ENCODE measurements at places on chromosomes 1 and 21.

- no peak for DNase-seq
Measured at GRCh38 chr1:115166531-115167091, 77.3 kb upstream of the TSPAN2 start.

DNA sequence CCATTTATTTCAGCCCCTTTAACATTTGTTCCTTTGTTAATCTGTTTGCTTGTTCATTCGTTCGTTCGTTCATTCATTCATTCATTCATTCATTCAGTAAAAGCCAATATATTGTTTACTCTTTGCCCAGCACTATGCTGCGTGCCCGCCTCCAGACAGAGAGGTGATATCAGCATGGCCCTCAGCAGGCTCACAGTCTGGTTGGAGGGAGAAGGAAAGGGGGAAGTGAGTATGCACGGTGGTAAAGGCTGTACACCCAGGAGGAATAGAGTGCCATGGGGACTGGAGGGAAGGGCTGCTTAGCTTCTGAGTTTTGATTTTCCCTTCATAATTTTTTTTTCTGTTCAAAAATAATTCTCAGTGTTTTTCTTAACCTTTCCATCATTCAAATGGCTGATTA, 144.7 kb downstream of the NOS1AP start:
- no peak for DNase-seq

DNA sequence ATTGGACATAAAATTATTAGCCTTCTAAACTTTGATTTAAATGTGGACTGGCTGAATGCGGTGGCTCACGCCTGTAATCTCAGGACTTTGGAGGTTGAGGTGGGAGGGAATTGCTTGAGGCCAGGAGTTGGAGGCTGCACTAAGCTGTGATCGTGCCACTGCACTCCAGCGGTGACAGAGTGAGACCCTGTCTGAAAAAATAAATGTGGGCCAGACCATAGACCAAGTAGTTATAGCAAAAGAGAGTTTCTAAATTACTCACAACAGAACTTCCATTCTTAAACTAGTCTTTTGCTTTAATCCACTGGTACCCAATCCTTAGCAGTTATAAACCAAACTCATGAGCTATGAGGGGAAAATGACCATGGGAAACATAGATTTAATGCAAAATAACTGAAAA, 35.2 kb downstream of the RAP1A start:
- no peak for DNase-seq

GRCh38 chr1:116352349-116352813, 20.7 kb upstream of the ATP1A1 start:
- DNase-seq: no peak

DNA sequence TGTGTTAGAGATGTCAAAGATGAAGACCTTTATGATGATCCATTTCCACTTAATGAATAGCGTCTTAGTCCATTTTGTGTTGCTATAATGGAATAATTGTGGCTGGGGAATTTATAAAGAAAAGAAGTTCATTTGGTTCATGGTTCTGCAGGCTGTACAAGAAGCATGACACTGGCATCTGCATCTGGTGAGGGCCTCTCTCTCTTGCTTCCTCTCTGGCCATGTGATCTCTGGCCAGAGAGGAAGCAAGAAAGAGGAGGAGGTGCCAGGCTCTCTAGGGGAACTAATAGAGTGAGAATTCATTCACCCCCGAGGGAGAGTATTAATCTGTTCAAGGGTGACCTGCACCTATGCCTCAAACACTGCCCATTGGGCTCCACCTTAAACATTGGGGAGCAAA, 242.8 kb downstream of the DISC1 start:
- DNase-seq: no peak

- no peak for DNase-seq
Measured at GRCh38 chr1:220410611-220411010, 117.3 kb upstream of the MARK1 start.

- DNase-seq: no peak
Measured at GRCh38 chr1:179794669-179795068, 51.6 kb downstream of the FAM163A start.

DNA sequence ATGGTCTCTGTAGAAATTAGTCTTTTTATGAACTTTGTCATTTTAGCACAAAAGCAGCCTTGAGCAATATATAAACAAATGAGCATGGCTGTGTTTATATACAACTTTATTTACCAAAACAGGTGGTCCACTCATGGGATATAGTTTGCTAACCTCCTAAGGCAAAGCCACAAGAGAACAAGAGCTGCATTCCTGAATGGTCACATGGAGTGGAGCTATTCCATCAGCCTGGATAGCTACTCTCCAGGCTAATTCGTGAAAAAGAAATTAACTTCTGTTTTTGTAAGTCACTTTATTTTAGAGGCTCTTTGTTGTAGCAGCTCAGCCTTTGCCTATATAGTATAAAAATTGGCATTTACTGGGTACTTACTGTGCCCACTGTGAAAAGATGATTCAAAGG, 163.3 kb upstream of the FAM78B start:
- DNase-seq: no peak
